ENCODE measurements at places on chromosomes 11 and 22. TPM values are rescaled to one million over a fixed set of nuclear protein-coding genes. Genes with fewer than 3 reads are reported as not detected.

OR52A1 gene
- total RNA-seq = not detected

GRCh38 chr11:77883775-77884174 lies 62.8 kb downstream of the AAMDC start:
- DNase-seq = no peak
- peaks cover 22% of the 10 kb centered on the region for H3K36me3 ChIP-seq
- no peaks in the 10 kb centered on the region for H3K4me1 ChIP-seq
- H3K27me3 ChIP-seq = no peaks in the 10 kb centered on the region
- H3K27ac ChIP-seq = no peak overlapping the region
- no peak overlapping the region for H3K4me3 ChIP-seq

TMEM151A gene
- 0.57 TPM for total RNA-seq

DNA sequence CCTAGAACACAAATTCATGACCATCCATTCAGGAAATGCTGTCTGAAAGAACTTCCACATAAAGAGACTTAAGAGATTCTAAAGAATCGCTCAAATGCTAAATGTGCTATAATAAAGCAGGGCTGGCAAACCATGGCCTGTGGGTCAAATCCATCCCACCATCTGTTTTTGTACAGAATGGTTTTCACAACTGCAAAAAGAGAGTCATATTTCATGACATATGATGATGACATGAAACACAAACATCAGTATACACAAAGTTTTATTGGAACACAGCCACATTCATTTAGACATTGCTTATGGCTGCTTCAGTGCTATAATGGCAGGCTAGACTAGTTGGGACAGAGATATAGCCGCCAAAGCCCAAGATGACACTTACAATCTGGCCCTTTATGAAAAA lies 85.1 kb downstream of the RRAS2 start:
- no peaks in the 10 kb centered on the region for H3K27me3 ChIP-seq
- H3K27ac ChIP-seq = peak overlapping the region; percentile 73
- DNase-seq = no peak
- peaks cover 18% of the 10 kb centered on the region for H3K36me3 ChIP-seq

DNA sequence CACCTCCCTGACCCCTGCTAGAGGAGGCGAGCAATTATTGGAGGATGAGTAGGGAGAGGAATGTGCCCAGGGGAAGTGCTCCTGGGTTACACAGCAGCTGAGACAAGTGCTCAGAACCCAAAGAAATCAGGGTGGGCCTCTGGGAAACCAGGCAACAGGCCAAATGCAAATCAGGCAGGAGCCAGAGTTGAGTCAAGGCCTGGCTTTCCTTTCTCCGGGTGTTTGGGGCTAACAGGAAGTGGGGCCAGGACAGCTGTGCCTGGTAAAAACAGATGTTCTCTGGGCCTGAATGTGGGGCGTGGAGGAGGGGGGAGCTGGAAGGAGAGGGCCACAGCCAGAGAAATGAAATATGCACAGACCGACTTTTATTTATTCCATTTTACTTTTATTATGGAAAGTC lies 22.0 kb downstream of the MFNG start:
- H3K27ac ChIP-seq = no peak overlapping the region
- H3K27me3 ChIP-seq = peaks cover 23% of the 10 kb centered on the region
- no peak for DNase-seq
- no peak overlapping the region for H3K4me3 ChIP-seq
- H3K36me3 ChIP-seq = no peaks in the 10 kb centered on the region

- H3K27ac ChIP-seq = no peak overlapping the region
- H3K4me3 ChIP-seq = no peak overlapping the region
- H3K27me3 ChIP-seq = no peaks in the 10 kb centered on the region
Observed at GRCh38 chr11:84188521-84188920, 902.4 kb upstream of the CCDC90B start.

DNA sequence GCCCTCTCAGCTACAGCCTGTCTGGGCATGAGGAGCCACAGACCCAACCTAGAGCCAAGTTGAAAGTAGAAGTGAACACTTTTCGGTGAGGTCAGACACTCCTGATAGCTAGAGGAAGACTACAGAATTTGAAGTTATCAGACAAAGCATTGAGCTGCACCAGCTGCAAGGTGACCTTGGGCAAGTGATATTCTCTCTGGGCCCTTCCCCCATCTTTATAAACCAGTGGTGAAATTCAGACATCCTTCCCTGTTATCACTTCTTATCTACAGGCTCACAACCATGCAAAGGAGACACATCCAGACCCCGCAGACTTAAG lies 8.0 kb upstream of the PMM1 start:
- H3K36me3 ChIP-seq = peaks cover 3% of the 10 kb centered on the region
- DNase-seq = no peak
- no peak overlapping the region for H3K4me3 ChIP-seq
- no peaks in the 10 kb centered on the region for H3K4me1 ChIP-seq
- no peaks in the 10 kb centered on the region for H3K27me3 ChIP-seq

DNA sequence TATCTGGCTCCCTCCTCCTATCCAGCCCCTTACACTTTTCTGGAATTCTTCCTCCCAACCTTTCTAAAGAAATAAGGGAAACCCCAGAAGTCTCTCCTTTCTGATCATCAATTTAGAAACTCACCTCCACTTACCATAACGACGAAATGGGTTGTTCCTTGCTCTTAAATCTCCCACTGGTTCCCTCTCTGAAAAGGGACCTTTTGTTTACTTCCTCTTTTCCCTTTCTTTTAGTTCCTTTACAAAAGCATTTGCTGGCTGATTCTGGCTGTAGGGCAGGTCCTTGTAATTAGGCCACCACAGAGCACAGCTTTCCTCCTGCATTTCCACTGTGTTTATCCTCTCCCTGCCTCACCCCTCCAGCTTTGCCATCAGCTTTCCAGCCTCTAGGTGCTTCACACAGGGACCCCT lies 12.0 kb downstream of the JAML start:
- peaks cover 23% of the 10 kb centered on the region for H3K4me1 ChIP-seq
- H3K27me3 ChIP-seq = no peaks in the 10 kb centered on the region
- peak overlapping the region; percentile 2 for H3K27ac ChIP-seq
- H3K36me3 ChIP-seq = no peaks in the 10 kb centered on the region
- DNase-seq = no peak
- no peak overlapping the region for H3K4me3 ChIP-seq

ASPHD2 gene
- 4.2 TPM for total RNA-seq

DNA sequence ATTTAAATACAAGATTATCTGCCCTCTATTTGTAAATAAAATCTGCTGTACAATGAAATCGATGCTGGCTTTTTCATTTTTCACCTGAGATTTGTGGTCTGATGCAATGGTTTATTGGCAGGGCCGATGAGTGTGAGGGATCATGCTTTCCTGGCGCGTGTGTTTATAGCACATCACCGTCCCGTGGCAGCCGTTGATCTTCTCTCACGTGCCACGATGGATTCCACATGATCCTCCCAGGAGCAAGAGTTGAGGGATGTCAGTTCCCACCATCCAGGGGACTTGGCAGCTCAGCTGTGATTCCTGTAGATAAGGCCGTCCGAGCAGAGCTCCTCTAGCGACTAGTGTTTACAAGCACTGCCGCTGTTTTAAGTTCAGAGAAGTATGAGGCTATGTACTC lies 213.7 kb downstream of the TBC1D22A start:
- H3K36me3 ChIP-seq = peaks cover 22% of the 10 kb centered on the region
- no peak overlapping the region for H3K4me3 ChIP-seq
- DNase-seq = no peak

GRCh38 chr11:69832561-69833413 lies 13.6 kb upstream of the FGF3 start:
- no peak overlapping the region for H3K4me3 ChIP-seq
- H3K36me3 ChIP-seq = no peaks in the 10 kb centered on the region
- H3K27ac ChIP-seq = no peak overlapping the region
- no peak for DNase-seq

TMPRSS13 gene
- 5.7 TPM for total RNA-seq

DNA sequence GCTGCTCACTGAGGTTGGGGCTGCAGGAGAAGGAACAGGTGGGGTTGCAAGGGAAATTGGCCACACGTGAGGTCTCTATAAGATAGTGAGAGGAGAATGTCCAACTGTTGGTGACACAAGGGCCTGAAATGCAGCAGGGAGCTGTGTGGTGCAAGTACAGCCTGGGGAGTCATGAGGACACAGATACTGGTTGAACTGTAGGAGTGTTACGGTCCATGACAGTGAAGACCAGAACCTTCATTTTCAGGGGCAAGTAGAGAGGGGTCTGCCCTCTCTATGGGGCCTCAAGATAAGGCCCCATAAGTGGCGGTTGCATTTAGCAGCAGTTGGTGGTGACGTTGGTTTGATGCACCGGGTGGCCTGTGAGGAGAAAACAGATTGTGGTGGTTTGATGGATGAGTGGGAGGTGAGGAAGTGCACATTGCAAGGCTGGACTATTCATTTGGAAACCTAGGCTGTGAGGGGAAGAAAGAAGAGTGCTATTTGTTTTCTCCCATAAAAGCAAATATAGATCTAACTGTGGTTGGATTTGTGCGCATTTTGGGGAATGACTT lies 39.4 kb downstream of the MICAL2 start:
- H3K4me1 ChIP-seq = peaks cover 8% of the 10 kb centered on the region
- H3K36me3 ChIP-seq = no peaks in the 10 kb centered on the region
- no peaks in the 10 kb centered on the region for H3K27me3 ChIP-seq
- no peak overlapping the region for H3K4me3 ChIP-seq
- DNase-seq = no peak
- H3K27ac ChIP-seq = peak overlapping the region; percentile 0

All from progenitor cell of endocrine pancreas (in vitro differentiated cells).